ENCODE measurements at places on chromosomes 7 and 10.

DNA sequence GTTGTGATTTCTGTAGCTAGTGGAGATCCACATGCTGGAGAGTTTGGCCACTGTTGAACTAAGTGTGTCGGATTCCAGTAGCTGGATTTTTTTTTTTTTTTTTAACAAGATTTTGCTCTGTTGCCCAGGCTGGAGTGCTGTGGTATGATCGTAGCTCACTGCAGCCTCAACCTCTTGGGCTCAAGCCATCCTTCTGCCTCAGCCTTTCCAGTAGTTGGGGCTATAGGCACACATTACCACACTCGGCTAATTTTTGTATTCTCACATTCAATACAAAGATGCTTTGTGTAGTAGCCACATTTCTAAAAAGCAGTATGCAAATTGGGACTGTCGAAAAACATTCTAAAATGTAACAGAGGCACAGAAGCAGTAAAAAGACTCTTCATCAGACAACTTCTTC lies 63.5 kb downstream of the RABGEF1 start:
- no peak for DNase-seq

DNA sequence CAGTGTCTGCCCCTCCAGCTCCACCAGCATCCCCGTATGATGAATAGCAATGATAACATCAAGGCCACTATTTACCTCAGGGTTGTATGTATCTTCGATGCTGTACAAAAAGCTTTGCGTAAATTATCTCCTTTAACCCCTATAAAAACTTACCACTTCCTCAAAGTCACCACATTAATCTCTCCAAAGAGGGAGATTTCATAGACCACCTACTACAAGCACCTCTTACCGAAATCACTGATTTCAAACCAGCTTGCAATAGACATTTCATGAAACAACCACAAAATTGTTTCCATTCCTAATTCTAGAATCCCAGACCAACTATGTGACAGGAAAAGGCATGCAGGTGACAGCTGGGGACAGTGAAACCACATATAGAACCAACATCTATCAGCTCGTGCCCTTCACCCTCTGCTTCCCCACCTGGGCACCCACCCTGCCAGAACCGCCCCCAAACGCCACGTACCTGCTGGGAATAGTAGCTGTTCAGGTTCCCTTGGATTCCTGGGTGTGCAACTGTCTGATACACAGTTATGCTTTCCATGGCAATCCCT lies 20.1 kb upstream of the MMP21 start:
- no peak for DNase-seq

DNA sequence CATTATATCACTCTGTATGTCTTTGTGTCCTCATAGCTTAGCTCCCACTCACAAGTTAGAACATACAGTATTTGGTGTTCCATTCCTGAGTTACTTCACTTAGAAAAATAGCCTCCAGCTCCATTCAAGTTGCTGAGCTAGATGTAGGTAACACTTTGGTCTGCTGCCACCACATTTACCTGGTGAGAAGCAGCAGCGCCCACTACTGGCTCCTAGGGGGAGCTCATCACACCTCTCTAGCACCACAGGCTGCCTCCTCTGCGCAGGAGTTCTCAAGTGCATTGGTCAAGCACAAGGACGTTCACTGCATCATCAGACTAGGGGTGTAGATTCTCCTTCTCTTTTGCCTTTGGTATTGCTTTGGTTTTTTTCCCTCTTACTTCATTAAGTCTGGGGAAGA lies 530.9 kb upstream of the AUTS2 start:
- no peak for DNase-seq

GRCh38 chr10:113326160-113327111 lies 226.4 kb upstream of the HABP2 start:
- no peak for DNase-seq

- no peak for DNase-seq
These were observed 80.3 kb downstream of the PLXNA4 start for GRCh38 chr7:132495936-132496335.

DNA sequence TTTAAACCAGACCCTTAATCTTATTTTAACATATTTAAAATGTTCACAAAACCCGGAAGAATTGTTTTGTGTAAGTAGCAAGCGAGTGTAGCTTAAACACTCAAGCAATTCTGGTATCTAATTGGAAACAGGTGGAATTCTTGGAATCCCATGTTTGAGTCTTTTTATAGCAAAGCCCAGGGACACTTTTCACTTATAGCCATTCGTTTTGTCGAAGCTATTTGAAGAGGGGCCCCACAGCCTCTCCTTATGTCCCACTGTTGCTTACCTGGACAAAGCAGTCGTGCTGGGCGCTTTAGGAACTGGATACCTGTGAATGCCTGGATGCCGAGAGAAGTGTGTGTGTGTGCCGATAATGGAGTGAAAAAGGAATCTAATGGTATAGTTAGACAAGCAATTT lies 3.3 kb downstream of the CUX1 start:
- DNase-seq, result no peak

GRCh38 chr10:45279682-45280081 lies 35.7 kb downstream of the OR13A1 start:
- DNase-seq, result no peak

DNA sequence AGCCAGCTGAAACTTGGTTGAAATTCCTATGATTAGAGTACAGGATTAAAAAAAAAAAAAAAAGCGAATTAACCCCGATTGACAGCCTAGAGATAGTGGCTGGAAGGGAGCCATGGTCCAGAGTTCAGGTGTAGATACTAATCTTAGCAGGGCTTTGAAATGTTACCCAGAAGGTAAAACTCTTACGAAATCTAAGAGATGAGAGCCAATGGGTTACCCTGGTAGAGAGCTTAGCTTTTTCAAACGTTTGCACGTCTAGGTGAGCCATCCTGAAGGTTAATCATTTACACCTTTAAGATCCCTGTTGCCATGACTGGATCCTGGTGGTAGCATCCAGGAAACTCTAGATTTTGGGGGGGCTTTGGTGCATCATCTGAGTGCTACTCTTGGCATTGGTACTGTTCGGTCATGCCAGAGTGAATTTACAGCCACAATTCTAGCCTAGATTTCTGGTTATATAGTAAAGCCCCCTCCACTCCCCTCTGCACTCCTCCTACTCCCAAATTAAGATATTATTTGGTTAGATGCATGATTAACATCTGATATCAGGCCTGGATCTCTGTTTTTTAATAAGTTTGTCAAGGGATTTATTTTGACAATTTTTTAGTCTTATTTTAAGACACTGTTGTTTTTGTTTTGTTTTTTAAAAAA lies 1.2 kb downstream of the AGFG2 start:
- no peak for DNase-seq

- no peak for DNase-seq
These were observed 233.0 kb downstream of the TRIL start for GRCh38 chr7:28725045-28725642.

GRCh38 chr10:49560526-49560925 lies 21.6 kb upstream of the ERCC6 start:
- no peak for DNase-seq

GRCh38 chr10:75971402-75972211 lies 540.2 kb downstream of the LRMDA start:
- no peak for DNase-seq

DNA sequence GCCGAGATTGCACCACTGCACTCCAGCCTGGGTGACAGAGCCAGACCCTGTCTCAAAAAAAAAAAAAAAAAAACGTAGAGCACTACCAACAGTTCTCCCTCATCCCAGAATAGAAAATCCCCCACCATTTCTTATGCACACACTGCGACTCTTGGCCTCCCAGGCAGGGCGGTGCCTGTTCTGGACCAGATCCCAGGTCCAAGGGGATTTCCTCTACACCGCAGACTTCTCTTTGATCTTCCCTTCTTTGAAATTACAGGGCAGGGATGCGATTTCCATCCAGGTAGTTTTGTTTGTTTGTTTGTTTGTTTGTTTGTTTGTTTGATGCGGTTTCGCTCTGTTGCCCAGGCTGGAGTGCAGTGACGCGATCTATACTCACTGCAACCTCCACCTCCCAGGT lies 91.8 kb downstream of the SEPTIN14 start:
- DNase-seq, result no peak

DNA sequence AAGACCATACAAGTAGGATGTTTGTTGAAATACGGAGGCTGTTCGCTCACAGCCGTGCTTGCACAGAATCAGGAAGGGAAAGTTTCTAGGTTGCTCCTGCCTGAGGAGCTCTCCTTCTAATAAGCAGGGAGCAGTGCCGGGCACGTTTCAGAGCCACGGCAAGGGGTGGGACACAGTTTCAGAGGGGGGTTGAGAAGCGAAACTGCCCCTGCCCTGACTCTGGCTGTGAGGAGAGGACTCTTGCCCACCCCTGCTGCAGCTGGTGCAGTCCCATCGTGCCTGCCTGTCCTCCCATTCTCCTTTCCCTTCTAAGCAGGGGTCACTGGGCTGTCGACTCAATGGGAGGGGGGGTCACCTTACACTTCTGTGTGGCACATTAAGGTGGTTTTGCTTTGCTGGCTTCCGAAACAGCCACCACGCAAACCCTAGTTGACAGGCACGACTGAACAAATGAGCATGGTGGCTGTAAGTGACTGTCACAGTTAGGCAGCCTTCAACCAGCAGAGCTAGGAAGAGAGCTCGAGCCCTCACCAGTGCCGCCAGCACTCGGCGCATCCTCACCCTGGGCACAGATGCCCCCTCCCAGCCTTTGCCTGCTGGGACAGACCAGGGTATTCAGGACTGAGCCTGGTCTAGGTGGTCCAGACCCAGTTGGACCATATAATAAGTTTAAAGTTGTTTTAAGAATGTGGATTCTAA lies 37.5 kb downstream of the ZNF467 start:
- DNase-seq, result no peak

DNA sequence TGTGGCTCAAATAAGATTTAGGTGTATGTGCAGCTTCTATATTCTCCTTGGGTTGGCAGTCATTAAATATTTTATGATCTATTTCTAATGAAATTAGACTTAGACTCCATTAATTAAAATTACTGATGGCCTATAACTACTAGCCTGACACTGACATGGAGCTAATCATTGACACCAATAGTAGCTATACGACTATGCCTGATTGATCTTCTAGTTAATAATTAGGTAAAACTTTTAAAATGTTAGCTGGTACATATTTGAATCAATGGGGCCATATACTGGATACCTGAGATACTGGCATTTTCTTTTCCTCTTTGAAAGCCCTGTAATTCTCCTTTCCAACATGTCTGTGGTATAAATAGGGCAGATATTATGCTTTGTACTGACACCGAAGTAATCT lies 14.4 kb downstream of the WEE2 start:
- DNase-seq, result no peak

- no peak for DNase-seq
These were observed 107.0 kb downstream of the LARP4B start for GRCh38 chr10:824497-824896.

GRCh38 chr10:98825741-98826140 lies 379.0 kb upstream of the HPS1 start:
- DNase-seq, result no peak

- DNase-seq, result no peak
These were observed 358.7 kb downstream of the ELMO1 start for GRCh38 chr7:37089972-37090371.

- DNase-seq, result no peak
These were observed 10.1 kb upstream of the OPN4 start for GRCh38 chr10:86644152-86644793.

- DNase-seq, result no peak
These were observed 55.1 kb upstream of the AASS start for GRCh38 chr7:122199171-122199570.

DNA sequence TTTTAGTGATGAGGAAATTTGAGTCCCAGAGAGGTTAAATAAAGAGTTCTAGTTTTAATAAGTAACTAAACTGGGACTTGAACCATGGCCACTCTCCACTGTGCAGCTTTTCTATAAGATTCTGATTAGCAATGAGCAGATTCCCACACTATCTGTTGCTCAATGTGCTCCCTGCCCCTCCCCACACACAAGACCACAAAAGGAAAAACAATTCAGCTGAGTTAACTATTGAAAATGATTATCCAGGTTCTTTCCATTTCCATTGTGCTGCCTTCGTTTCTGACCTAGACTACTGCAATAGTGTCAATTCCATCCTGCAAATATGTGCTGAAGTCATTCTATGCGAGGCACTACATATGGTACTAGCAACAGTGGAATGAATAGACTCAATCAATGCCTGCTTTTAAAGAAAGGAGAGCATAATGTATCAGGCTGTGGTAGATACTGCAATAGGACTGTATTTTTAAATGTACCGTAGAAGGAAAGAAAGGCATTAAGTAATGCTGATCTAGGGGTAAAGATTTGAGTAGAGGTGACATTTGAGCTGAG lies 97.0 kb downstream of the SEMA3C start:
- DNase-seq, result no peak

Measured in stimulated activated CD4-positive, alpha-beta T cell treated with anti-CD3 and anti-CD28 coated beads, Interleukin-15, amount 100 ng/mL, for 1 hour (primary cell).